ENCODE measurements at places on chromosomes 11 and 22.
A peak's percentile ranks its signal among the peaks of the same experiment; 100 is the strongest.

DNA sequence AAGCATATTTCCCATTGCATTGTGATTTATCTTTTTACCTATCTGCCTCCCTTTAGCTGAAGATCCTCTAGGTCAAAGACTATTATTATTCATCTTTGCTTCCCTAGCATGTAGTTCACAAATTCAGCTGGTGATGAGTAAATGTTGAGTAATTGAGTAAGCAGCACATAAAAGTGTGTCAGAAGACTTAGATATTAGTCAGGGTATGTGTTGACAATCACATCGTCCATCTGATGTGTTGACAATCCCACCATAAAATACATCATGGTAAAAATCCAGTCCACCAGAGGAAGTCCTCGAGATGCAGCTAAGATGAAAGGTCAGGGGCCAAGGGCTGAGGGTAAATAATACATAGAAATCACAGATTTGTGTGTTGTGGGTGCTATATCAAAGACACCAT, 22.9 kb upstream of the ABTB2 start:
- DNase-seq, result no peak

- no peak for DNase-seq
Observed at GRCh38 chr11:131671320-131671719, 300.9 kb downstream of the NTM start.

DNA sequence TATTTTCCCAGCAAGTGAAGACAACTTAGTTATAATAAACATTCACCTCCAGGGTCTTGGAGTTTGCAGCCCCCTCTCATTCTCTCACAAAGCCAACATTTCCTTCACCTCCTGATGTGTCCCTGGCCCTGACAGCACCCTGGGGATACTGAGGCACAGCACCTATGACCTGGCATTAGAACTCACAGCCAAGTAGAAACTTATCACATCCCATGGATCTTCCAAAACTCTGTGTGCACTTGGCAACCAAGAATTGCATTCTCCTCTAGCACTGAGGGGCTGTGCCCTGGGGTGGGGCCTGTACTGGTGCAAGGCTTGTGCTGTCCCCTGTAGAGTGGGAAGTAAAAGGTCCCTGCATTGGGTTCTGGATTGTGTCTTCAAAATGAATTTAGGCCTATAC, 116.7 kb upstream of the IGLL5 start:
- no peak for DNase-seq

DNA sequence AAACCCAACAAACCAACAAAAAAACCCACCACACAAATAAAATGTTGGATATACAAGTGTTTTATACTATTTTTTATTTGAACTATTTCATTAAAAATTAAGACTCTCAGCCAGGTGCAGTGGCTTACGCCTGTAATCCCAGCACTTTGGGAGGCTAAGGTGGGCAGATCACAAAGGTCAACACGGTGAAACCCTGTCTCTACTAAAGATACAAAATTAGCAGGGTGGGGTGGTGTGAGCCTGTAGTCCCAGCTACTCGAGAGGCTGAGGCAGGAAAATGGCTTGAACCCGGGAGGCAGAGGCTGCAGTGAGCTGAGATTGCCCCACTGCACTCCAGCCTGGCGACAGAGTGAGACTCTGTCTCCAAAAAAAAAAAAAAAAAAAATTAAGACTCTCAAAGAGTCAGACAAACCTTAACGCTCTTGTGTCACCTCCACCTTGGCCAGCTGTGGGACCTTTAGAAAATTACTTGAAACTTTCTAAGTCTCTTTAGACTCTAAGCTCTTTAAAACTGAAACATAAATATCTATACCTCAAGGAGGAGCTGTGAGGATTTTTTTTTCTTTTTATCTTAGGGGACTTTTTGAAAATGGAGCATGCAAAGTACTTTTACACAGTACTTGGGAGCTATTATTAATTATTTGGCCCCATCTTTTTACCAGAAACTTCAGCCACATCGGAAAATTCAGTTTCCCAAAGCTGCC, 68.4 kb upstream of the CLNS1A start:
- DNase-seq, result no peak

DNA sequence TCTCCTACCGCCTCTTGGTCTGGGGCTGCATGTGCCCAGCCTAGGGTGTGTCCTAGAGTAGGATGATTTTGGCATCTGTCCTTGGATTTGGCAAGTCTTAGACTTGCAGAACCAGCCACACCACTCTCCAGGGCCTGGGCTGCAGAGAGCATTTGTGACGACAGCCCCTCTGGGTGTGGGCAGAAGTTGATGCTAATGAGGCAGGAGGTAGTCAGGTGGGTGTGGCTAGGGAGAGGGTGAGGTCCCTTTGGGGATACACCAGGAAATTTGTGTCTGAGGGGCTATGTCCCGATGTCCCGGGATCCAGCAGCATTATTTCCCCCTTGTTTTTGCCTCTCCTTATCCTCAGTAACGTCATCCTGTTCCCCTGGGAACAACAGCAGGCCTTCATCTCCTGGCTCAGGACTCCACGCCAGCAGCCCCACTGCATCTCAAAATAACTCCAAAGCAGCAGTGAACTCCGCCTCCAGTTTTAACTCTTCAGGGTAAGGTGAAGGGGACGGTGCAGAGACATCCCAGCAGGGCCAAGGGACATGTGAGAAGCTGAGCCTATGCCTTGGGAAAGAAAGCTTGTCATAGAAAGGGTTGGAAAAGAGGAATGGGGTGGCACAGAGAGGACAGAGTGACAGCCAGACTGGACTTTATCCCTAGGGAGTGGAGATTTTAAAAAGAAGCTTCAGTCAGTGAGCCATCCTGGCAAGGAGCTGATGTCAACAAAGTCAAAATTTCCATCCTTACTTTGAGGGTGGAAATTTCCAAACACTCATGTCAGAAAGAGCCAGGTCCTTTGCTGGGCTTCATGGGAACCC, 8.0 kb upstream of the TLCD5 start:
- DNase-seq, result peak; percentile 90

- DNase-seq, result no peak
Observed at GRCh38 chr11:88596786-88597185, 259.2 kb upstream of the CTSC start.

GRCh38 chr22:26442086-26442756, 13.2 kb downstream of the ASPHD2 start:
- no peak for DNase-seq

DNA sequence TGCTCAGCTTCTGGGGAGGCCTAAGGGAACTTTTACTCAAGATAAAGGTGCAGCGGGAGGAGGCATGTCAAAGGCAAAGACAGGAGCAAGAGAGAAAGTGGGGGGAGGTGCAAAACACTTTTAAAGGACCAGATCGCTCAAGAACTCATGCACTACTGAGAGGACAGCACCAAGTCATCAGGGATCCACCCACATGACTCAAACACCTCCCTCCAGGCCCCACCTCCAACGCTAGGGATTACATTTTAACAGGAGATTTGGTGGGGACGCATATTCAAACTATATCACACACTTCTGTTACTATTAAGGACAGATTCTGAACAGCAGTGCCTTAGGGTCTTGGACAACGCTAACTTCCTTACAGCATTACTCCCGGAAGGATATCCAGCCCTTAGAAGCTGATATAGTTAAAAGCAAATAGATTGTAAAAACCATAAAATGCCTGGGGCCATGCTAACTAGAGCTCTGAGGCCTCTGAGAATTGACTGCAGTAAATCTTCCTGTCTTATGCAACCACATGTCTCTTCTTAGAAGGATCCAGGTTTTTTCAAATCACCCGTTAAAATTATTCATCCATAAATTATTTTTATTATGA, 16.7 kb upstream of the ZC3H12C start:
- no peak for DNase-seq
